Activated CD4-positive, alpha-beta memory T cell treated with anti-CD3 and anti-CD28 coated beads for 36 hours (primary cell): ENCODE measurements at places on chromosomes 5 and 9.

- DNase-seq, result no peak
These were observed 255.2 kb downstream of the PDZD2 start for GRCh38 chr5:31894141-31894540.

GRCh38 chr9:36250079-36250478 lies 8.2 kb downstream of the GNE start:
- DNase-seq, result no peak

DNA sequence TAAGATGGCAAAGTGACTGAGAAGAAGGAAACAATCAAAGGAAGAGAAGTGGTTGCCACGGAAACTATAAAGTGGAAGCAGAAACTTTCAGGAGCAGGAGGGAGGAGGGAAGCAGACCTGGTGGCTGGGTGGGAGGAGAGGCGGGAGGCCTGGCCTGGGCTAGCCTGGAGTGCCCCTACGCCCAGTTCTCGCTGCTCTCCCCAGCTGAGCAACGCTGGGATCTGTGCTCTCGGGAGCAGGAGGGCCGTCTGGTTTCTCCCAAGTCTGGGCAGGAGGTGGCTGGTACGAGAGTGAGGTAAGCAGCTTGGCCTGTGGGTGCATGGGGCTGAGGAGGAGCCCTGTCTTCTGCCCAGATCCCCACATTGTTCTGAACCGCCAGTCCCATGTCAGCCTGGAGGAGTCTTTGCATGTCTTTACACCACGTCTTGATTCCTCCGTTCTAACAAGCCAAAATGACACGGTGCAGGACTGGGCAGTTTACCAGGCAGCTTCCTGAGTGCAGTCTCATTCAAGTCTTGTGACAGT lies 15.0 kb upstream of the DAB2IP start:
- no peak for DNase-seq

DNA sequence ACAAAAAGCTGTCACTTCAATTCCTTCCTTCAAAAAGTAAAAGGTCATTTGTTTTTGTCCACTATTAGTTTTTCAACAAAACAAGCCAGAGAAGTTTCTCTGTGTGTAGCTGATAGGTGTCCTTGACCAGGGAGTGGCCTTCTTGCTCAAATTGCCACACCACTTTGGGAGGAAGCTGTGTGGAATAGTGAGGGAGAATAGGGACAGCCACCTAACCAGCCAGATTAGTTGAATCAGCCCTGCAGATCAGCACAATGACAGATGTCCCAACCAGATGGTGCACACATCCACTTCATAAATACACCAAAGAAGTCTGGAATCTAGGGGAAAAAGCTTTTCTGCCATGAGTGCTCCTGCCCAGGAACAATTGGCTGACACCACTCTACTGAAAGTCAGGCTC lies 37.2 kb downstream of the NREP start:
- DNase-seq, result no peak

DNA sequence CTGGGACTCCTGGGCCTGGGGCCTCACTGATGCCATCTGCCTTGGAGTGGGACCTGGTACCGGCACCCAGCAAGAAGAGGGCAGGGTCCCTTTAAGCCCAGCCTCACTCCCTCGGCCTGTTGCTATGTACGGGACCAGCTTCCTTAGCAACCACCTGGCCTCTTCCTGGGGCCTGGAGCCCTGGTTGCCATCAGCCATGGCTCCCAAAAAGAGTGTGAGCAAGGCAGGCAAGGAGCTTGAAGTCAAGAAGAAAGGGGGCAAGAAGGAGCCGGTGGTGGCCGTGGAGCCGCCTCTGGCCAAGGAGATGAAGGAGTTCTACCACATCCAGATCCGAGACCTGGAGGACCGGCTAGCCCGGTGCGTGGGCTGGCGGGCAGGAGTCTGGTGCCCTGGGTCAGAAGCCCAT lies at the start of gene CFAP157:
TSS of gene CFAP157 (plus strand) at position 153 of the 406 bp plus-strand sequence. CDS start at position 197, 44 bp downstream.
- no peak for DNase-seq

DNA sequence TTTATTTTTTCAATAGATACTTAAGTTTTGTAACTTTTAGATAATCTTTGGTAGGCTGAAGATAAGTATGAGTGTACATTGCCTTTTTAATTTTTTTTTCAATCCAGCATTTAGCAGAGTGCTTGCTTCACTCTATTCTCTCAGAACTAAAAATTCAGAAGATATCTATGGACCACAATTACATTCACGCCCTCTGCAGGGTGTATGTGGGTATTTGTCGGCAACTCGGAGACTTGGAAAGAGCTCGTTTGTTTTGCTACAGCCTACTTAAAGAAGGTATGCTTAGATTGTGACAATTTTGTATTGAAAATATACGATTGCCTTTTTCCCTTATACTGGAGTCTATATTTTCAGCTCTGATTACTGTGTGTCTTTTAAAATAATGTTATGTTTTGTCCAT lies 43.8 kb downstream of the ICE1 start:
- no peak for DNase-seq
